ENCODE measurements at places on chromosomes 1 and 21.
A peak's percentile ranks its signal among the peaks of the same experiment; 100 is the strongest.

DNA sequence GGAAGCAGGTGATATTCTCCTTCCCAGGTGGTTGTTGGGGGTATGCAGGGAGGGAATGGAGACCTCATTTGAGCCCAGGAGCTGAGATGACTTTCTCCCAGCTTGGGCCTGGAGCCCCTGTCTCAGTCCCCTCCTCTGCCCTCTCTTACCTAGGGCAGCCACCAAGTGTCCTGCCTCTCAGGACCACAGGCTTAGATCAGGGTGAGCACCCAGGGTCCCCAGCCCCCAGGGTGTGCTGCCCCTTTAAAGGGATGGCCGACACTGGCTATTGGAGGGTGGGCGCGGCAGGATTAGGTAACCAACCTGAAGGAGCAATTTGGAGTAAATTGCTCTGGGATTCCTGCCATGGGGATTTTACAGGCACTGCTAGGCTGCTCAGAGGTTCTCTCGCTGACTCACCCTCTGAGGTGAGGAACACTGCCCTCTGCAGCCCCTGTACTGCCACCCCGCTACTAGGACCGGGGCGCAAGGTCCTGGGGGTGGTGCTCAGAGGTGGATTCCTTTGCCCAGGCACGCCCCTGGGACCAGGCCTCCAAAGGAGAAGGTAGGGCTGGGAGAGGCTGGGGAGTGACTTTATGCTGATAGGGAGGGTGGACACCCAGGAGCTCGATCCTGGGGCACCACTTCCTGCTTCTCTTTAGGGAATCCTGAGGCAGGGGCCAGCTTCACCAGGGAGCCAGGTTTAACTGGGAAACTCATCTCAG lies 1.5 kb downstream of the RPS6KA1 start:
- no peak for DNase-seq

DNA sequence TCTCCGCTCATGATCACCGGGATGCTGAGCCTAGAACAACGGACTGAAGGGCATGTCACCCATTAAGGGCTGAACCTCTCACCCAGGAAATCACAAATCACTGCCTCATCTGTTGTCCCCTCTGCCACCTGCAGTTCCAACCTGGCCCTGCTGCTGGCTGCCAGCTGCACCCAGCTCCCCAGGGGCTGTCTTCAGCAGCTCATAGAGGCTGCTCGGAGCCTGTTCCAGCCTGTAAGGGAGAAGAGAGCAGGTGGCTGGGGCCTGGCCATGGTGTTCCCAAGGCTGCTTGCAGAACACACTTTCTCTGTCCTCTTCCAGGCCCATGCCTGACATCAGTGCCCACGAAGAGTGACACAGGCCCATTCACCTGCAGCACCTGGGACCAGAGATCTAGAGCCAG lies 44.5 kb upstream of the DISP3 start:
- no peak for DNase-seq

DNA sequence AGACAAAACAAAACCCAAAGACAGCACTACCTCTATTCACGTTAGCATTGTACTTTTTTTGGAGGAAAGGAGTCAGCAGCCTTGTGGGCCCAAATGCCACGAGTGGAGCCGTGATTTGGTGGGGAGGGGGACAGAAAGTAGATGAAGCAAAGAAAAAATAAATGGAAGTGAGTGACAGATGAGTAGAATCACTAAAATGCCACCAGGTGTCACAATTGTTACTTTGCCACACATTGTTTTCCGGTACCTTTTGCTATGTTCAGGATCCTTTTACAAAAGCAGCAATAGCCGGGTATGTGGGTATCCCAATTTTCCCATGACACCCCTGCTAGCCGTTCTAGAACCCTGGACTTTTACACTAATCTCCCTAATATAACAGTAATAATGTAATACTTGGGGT lies 85.0 kb upstream of the AK4 start:
- DNase-seq = no peak

DNA sequence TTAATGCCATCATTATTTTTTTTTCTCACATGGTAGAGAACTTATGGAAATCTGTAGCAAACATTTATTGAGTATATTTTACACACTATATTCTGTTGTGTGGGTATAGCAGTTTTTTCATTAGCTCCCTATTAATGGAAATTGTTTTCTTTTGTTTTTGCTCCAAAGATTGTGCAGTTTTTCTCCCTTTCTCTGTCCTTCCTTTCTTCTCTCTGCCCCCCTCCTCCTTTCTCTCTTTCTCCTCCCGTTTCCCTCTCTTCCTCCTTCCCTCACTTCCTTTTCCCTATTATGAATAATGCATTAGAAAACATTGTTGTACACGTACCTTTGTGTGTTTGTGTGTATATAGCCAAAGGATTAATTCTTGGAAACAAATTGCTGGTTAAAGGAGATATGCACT lies 20.6 kb downstream of the CDC73 start:
- no peak for DNase-seq

- no peak for DNase-seq
These were observed 60.9 kb upstream of the RGS2 start for GRCh38 chr1:192747943-192748342.

- DNase-seq = no peak
These were observed 3880.5 kb downstream of the SRGAP2C start for GRCh38 chr1:125065092-125065820.

DNA sequence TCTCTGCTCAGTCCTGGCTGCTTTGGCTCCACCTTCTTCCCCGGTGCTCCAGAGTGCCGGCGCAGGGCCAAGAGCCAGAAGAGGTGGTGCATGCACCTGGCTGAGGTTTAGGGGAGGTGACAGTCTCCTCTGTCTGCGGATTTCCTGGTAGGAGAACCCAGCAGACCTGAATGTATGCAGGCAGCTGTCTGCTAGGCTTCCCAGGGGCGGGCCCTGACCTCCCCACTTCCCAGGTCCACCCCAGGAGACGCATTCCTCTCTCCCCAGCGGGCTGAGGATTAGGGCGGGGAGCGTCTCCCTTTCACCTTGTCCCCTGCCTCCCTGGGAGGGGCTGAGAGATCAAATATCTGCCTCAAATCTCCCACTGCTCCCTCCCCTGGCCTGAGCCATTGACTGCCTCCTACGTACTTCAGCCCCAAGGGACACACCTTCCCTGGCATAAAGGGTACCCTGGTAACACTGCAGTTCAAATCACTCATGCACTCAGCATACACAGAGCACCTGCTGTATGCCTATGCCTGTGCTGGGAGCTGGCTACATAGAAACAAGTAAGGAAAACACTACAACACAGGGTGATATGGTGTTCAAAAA lies 27.5 kb downstream of the DMBX1 start:
- DNase-seq = no peak

GRCh38 chr21:41095983-41096382 lies 72.0 kb upstream of the BACE2 start:
- DNase-seq = no peak

DNA sequence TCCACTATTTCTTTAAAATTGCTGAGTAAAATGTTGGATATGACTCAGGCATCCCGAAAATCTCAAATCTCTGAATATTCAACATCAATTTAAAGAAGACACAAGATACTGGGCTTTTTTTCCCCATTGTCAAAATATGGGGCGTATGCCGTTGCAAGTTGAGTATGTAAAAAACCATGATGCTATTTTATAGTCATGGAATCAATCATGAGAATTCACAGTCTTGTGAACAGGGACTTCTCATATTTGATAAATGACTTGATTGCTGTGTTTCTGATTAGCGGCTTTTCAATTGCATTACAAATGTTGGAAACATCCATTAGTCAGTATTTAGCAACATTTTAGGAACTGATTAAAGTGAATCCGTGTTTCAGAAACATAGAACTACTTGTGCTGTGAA lies 45.3 kb downstream of the SETD4 start:
- no peak for DNase-seq

GRCh38 chr1:14238472-14239307 lies 359.8 kb upstream of the KAZN start:
- peak; percentile 60 for DNase-seq

DNA sequence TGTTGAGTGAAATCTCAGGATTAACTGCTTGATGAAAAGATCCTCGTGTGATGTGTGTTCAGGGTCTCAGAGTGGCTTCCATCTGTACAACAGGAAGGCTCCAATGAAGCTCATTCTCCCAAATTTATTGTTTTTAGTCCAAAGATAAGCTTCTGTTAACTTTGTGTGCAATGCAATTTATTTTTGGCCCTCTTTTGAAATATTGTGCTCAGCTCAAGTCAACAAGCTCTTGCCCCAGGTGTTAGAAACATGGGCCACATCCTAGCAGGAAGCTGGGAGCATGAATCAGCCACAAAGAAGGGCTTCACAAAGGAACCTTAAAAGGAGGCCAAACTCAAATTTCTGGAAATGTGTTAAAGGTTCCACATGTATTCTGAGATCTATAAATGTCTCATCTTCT lies 135.7 kb downstream of the PCP4 start:
- no peak for DNase-seq

DNA sequence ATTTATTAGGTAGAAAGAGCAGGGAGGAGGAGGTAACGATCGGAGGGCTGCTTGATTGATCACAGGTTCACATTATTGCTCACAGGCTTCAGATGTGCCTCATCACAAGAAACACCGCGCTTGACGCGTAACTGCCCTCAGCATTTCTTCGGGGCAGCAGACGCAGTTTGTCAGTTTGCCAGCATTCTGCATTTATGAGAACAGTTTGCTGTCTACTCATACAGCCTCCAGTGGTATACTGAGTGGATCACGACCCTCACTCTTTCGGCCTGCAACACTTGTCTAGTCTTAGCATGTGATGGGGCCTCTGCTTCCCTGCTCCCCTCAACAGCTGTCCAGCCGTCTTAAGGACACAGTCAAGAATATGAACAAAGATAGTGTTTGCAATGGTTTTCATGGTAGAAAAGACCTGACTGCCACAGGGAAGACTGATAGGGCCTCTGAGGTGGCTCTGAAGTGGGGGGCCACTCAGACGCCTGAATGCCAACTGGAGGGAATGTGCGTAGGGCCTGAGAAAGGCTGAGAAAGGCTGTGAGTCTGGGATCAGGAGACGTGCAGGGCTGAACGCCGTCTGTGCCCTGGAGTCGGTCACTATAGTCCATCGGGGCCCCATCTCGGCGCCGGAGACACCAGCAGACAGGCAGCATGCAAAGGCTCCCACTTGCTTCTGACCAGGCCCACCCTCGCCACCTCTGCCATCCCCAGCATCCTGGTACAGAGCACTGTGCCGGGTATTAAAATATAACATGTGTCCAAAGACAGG lies 45.0 kb downstream of the UBE2G2 start:
- no peak for DNase-seq

- DNase-seq = no peak
These were observed 9.7 kb upstream of the LYST start for GRCh38 chr1:235876402-235876841.

- no peak for DNase-seq
These were observed 3.8 kb upstream of the SLC50A1 start for GRCh38 chr1:155131856-155132255.

DNA sequence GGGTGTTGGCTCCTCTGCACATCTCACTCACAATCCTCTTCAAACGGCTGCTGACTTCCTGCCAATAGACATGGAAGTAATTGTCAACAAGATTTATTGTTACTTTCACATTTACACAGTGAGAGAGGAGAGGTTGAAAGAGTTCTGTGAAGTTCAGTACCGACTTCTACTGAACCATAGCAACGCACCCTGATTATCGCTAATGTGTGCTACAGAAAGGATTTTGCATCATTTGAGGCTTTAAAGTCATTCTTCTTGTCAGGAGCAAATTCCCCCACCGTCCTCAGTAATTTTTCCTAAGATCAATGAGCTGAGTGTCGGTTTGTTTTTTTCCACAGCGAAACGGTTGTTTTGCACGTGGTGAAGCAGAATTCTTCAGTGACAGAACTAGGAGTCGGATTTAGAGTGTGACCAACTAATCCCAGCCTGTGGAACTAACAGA lies 361.0 kb downstream of the ADGRL2 start:
- DNase-seq = no peak

GRCh38 chr1:66137235-66137634 lies 344.5 kb downstream of the PDE4B start:
- DNase-seq = no peak

DNA sequence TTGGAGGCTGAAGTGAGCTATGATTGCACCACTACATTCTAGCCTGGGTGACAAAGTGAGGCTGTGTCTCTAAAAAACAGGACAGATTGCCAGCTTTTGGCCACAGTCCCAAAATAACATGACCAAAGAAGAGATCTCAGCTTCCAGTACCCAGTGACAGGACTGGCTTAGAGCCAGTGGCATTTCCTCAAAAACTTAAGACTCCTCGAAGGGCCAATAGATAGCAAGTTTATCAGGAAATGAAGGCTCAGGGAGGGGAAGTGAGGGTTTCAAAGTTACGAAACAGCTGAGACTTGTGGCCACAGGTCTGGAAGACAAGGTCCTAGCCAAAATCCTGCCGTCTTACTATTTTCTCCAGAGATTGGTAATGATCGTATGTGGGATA lies 6.3 kb upstream of the TMEM39B start:
- peak; percentile 80 for DNase-seq
